AG04450 (cell line): ENCODE measurements at places on chromosomes 12 and 14.

- no peak for DNase-seq
These were observed 81.7 kb downstream of the CRADD start for GRCh38 chr12:93758801-93759373.

- no peak for DNase-seq
These were observed 3.2 kb downstream of the USP44 start for GRCh38 chr12:95548056-95548538.

DNA sequence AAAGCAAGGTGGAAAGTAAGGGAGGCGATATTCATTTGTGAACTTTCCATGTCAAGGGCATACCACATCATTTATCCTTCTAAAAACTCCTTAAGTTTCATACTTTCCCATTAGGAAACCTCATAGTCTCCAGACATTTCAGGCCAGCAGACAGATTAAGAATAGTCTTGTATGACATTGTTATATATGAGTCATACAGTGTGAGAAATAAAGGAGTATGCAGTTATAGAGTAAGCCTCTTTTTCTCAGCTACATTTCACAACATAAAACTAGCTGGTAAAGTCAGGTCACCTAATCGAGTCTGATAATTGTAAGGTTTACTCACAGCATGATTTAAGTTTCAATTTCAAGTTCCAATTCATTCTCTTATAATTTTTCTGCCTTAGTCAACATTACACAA lies 164.3 kb downstream of the GRIP1 start:
- no peak for DNase-seq

- no peak for DNase-seq
These were observed 1326.0 kb upstream of the FLRT2 start for GRCh38 chr14:84203896-84204295.

GRCh38 chr12:25993901-25994651 lies 35.6 kb downstream of the RASSF8 start:
- peak; percentile 86 for DNase-seq

DNA sequence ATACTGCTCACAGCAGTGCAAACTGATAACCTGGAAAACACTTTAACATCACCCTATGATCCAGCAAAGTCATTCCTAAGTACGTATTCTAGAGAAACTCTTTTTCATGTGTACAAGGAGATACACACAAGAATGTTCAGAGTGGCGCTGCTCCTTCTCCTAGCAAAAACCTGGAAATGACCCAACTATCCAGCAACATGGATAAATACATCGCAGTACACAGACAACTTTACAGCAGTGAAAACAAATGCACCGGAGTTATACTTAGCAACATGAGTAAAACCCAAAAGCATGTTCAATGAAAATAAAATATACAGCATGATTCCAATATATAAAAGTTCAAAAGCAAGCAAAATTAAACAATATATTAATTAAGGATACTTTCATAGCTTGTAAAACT lies 18.7 kb downstream of the SART3 start:
- no peak for DNase-seq

DNA sequence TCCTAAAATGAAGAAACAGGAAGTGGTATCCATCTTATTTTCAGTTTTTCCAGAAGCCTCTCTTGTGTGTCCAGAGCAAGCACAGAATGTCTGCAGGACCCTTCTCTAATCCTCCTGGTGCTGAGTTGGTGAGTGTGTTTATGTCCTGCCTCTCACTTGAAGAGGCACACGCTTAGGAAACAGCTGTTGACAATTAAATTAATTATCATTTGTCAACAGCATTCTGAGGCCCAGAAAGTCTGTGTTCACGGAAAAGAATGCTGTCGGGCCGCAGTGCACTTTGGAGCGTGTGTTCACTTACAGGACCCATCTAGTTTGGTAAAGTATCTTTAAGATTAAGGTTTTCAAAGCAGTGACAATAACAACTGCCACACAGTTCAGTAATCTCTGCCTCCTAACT lies 70.5 kb downstream of the LMNTD1 start:
- DNase-seq = no peak

- no peak for DNase-seq
These were observed 2.9 kb downstream of the NUDT4 start for GRCh38 chr12:93380480-93381121.

- no peak for DNase-seq
These were observed 210.3 kb downstream of the NUAK1 start for GRCh38 chr12:105928436-105928835.

DNA sequence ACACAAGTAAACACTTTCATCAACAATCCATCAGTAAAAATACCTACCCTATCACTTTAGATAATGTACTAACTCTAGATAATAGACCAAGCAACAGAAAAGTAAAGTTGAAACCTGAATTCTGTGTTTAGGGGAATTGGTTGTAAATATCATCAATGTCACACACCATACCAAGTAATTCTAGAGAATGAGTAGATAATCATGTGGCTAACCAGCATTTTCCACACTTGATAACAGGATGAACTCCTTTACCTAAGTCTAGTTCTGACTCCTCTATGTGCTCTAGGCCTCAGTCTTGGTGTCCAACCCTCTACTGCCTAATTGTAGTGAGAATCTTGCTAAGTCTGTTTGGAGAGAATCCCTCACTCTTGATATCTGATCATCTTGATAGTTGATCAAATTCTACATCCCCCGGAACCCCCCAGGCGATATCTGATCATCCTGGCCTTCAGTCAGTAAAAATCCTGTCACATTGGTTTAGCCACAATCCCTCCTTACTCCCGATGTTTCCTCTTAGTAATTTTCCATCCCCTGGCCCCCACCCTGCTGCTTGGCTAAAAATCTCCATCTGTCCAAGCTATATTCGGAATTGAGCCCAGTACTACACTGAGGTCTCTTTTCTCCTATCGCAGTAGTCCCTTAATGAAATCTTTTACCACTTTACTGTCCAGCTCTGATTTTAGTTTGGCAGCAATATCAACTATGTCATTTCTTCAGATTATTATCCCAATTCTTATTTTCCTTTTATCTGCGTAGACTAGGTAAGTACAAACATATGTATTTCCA lies 3.4 kb upstream of the SLCO1A2 start:
- DNase-seq = no peak

DNA sequence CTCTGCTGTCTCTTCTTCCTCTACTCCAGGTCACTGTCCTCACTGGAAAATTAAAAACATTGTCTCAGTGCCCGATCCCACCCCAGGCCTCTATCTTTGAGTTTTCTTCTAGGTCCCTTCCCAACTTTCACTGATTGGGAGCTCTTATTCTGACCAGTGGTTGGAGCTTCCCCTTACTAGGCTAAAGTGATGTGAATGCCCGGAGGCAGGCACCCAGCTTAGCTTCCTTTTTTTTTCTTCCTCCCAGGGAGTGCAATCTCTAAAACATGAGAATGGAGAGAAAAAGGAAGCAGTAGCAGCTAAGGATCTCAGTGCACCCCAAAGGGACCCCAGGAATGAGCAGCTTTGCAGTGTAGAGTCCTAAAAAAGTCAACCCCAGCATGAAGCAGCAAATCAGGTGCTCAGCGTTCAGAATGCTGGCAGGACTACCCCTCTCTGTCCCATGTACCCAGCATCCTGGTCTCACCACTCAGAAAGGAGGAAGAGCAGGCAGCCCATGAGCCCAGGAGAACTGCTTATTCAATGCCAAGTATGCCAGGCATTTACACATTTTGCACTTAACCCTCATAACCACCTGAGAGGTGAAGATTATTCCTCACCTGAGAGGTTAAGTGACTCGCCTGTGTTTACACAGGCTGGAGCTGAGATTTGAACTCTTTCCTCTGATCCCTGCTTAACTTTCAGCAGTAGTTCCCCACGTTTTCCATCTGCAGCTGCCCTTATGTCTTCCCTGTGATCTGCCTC lies 146.2 kb upstream of the PWP1 start:
- no peak for DNase-seq

- no peak for DNase-seq
These were observed 317.7 kb upstream of the LRFN5 start for GRCh38 chr14:41289025-41289424.

DNA sequence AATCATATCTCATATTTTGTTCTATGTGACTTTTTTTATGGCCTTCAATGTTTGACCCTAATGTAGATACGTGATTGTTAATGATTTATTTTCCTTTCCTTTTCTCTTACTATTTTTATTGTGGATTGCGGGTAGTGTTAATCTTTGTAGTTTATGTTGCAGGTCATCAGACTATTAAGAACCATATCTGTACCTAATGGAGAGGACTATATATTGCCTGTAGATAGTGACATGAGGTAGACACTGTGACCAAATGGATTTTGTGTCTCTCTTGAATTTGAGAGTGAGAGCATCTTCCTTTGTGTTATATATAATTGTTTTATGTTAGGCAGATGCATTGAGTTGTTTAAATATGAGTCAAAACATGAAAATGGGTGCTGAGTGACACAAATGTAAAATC lies 543.4 kb upstream of the MGAT4C start:
- DNase-seq = no peak

DNA sequence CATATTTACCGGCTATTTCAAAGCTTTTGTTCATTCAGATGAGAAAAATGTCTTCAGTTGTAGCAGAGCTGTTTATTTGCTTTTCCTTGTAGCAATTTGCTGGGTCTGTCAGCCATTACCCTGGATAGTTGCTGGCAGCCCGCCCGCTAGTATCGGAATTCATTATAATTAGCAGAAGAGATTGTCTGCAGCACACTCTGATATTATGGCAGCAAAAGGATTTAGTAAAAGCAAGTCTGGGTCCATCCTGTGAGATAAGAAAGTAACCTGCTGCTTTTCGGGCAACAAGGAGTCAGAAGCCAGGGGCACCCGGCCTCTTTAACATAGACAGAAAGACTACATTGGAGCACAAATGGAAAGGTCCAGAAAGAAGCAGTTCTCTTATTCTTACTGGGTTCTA lies 6.1 kb upstream of the SLC35E3 start:
- no peak for DNase-seq

DNA sequence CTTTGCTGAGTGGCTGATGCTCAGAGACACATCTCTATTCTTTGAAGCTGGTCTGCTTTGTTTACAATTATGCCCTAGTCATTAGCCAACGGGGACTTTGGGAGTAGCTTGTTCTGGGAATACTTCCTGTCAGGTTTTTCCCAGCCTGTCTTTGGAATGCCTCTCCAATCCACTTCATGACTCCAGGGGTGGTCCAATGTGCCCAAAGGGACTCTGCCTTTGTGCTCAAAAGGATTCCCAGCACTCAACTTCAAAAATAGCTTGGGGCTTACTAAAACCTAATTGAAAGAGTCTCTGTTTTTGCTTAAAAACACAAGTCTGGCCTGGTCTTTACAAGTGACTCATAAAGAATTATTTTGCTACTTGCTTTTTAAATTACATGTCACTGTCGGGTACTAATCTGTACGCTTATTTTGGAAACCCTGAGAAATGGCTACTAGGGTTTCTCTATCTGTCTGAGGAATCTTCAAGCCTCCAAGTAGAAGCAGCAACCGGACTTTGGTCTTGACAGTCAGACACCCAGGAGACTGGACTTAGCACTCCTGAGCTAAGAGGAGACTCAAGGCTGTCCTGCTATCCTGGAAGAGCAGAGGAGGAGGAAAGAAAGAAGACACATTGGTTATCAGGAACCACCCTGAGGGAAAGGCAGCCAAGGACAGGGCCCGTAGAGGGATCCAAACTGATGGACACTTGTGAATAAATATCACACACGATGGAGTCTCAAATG lies 20.7 kb downstream of the PHLDA1 start:
- DNase-seq = no peak

- no peak for DNase-seq
These were observed 5.5 kb downstream of the ZFP36L1 start for GRCh38 chr14:68787092-68787992.

GRCh38 chr12:12916135-12916944 lies 25.0 kb downstream of the GPRC5A start:
- no peak for DNase-seq

- DNase-seq = no peak
These were observed 22.2 kb upstream of the HSPB8 start for GRCh38 chr12:119156401-119157044.

DNA sequence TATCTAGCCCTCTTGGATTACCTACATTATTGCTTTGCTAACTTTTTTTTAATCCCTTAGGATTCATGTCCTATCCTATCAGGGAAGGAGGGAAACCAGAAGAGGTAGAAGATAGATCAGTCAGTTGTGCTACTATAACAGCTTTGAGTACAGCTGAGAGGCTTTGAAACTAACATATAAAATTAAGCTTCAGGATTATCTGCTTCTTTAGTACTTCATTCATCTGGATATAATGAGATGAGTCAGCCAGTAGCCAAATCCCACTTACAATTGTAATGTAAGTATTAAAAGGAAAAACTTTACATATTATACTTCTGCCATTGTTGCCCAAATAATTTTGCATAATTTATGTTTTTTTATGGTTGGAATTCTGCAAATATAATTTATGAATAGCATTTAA lies 33.4 kb upstream of the ANO6 start:
- no peak for DNase-seq

GRCh38 chr12:93191956-93192355 lies 185.8 kb upstream of the NUDT4 start:
- DNase-seq = no peak

- DNase-seq = no peak
These were observed 201.6 kb downstream of the PAX9 start for GRCh38 chr14:36863271-36863670.

GRCh38 chr12:3727354-3727753 lies 25.6 kb downstream of the CRACR2A start:
- DNase-seq = no peak

GRCh38 chr12:15688202-15688736 lies 100.9 kb downstream of the EPS8 start:
- no peak for DNase-seq

DNA sequence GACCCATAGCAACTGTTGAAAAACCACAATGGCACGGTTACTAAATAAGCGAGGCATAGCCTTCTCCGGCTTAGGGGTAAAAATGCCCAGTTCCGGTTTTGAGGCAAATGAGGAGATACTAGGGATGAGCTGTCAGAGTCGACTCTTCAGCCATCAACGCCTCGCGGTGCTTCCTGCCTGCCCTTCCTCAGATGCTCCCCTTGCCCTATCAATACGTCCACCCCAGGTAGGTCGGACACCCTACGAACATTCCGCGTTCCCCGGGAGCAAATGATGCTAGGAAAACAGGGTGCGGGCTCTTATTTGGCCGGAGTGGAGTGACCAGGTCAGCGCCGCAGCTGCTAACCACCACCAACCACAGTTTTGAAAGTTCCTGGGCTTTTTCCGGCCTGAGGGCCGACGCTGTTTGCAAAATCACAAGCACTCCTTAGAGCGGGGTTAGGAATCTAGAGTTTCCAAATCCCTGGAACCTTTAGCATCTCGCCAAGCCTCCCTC lies 1.2 kb downstream of the SRSF9 start:
- no peak for DNase-seq
